Dermis lymphatic vessel endothelial cell (primary cell): ENCODE measurements at places on chromosomes 4 and X. TPM values are rescaled to one million over a fixed set of nuclear protein-coding genes. Genes with fewer than 3 reads are reported as not detected.

Gene FRMD7
- not detected in 2 replicates for total RNA-seq

Gene LUZP4
- not detected in 2 replicates for total RNA-seq

Gene ERCC6L
- 0.87 and 0.95 TPM in 2 replicates for total RNA-seq

Gene GPR82
- total RNA-seq, result not detected in 2 replicates

Gene SFRP2
- not detected in 2 replicates for total RNA-seq

Gene DHRSX
- 18.2 and 18.7 TPM in 2 replicates for total RNA-seq

Gene RBMX2
- total RNA-seq, result 22.9 and 35.5 TPM in 2 replicates

Gene GLRB
- total RNA-seq, result 6.0 and 19.3 TPM in 2 replicates

Gene CDX4
- total RNA-seq, result not detected in 2 replicates
